ENCODE measurements at places on chromosomes 7 and 10. TPM values are rescaled to one million over a fixed set of nuclear protein-coding genes. Genes with fewer than 3 reads are reported as not detected.

GRCh38 chr10:13725594-13725993 lies 138.8 kb downstream of the PRPF18 start:
- peaks cover 6% of the 10 kb centered on the region for H3K4me1 ChIP-seq
- no peak overlapping the region for H3K4me3 ChIP-seq
- peaks cover 1% of the 10 kb centered on the region for H3K27me3 ChIP-seq

Gene CYP2C9
- total RNA-seq: not detected

Gene PDSS1
- total RNA-seq: 8.0 TPM

DNA sequence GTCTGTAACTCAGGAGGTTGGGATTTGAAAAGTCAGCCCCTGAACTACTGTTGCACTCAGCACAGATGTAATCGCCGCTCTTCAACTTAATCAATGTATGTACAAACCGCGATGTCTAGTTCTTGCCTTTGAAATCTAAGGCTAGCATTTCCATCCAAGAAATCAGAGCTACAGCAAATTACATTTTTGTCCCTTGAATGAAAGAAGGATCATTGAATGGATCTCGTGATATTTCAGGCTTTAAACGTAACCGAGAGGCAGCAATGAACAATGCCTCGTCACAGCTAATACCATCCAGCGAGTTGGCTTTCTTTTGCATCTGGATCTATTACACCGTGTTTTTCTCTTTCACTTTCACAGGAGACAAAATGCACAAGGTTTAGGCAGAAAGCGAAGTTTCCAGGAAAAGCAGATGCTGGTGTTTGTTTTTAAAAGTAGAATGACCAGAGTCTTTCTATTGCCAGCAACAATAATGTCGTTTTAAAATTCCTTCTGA lies 5.5 kb downstream of the SKIDA1 start:
- peak overlapping the region; percentile 95 for H3K27ac ChIP-seq
- H3K4me1 ChIP-seq: peaks cover 66% of the 10 kb centered on the region
- no peak for DNase-seq
- H3K36me3 ChIP-seq: peaks cover 18% of the 10 kb centered on the region
- peak overlapping the region; percentile 97 for H3K4me3 ChIP-seq
- peaks cover 11% of the 10 kb centered on the region for H3K27me3 ChIP-seq

Gene TSPAN12
- total RNA-seq: 20.3 TPM

DNA sequence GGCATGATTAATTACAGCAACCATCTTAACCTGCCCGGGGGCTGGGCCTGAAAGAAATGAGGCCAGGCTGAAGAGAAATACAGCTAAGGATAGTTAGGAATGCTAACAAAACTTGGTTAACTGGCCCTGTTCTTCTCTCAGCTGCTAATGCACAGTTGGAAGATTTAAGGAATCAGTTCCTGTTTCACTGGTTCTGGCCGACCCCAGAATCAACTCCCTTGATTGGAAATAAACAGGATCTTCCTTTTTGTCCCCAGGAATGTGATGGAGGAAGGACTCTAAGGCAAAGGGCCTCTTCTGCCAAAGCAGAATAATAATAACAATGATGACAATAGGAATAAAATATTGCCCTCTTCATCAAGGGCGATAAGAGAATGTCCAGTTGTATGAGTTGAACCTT lies 3.5 kb upstream of the LRMDA start:
- H3K36me3 ChIP-seq: no peaks in the 10 kb centered on the region
- H3K4me1 ChIP-seq: peaks cover 40% of the 10 kb centered on the region
- peak overlapping the region; percentile 49 for H3K27ac ChIP-seq
- no peak for DNase-seq

DNA sequence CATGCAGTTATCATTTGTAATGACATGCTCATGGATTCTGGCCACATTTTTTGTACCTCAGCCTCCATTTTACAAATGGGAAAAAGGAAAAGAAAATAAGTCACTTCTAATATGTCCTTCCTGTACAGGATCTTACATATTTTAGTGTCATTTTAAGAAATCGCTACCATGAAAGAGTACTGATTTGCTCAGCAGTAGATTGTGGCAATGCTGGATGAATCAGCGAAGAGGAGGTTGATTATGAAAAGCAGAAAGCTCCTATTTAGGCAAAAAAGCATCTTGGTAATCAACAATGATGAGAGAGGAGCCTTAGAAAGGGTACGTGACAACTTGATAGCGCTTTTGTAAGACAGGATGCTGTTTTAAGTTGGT lies 522.9 kb downstream of the PARD3 start:
- H3K36me3 ChIP-seq: no peaks in the 10 kb centered on the region
- H3K27ac ChIP-seq: no peak overlapping the region
- no peak overlapping the region for H3K4me3 ChIP-seq
- peaks cover 3% of the 10 kb centered on the region for H3K27me3 ChIP-seq

DNA sequence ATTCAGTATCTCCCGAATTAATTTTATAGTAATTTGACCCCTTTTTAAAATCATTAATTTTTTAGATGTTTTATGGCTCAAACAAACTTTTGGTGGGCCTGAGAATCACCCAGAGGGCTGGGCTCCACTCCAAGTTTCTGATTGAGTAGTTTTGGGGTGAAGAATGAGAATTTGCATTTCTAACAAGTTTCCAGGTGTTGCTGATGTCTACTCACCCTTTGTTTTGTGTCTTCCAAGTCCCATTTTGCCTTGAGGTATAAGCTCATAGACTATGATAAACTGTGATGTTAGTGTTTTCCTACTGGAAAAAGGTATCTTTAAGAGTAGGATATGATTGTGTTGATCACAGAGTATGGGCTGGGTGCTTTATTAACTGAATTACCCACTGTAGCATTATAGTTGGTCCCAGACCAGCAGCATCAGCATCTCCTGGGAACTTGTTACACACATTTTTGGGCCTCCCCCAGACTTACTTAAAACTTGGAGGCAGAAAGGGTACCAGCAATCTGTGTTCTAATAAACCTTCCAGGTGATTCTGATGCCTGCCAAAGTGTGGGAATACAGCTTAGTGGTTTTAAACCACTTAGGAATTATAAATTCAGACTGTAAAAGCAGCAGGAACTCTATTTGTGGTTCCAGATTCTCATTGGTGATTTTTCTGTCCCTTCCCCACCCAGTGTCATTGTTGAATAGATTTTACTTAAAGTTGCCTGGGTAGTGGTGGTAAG lies 19.1 kb downstream of the ZNRF2 start:
- no peak overlapping the region for H3K27ac ChIP-seq
- H3K27me3 ChIP-seq: peaks cover 1% of the 10 kb centered on the region
- no peak for DNase-seq
- H3K36me3 ChIP-seq: no peaks in the 10 kb centered on the region
- H3K4me3 ChIP-seq: no peak overlapping the region

- H3K27ac ChIP-seq: no peak overlapping the region
- H3K27me3 ChIP-seq: no peaks in the 10 kb centered on the region
- no peaks in the 10 kb centered on the region for H3K36me3 ChIP-seq
- peaks cover 6% of the 10 kb centered on the region for H3K4me1 ChIP-seq
- no peak overlapping the region for H3K4me3 ChIP-seq
Observed at GRCh38 chr10:5843686-5844344, 30.6 kb upstream of the GDI2 start.

Gene SEC61A2
- 9.9 TPM for total RNA-seq

DNA sequence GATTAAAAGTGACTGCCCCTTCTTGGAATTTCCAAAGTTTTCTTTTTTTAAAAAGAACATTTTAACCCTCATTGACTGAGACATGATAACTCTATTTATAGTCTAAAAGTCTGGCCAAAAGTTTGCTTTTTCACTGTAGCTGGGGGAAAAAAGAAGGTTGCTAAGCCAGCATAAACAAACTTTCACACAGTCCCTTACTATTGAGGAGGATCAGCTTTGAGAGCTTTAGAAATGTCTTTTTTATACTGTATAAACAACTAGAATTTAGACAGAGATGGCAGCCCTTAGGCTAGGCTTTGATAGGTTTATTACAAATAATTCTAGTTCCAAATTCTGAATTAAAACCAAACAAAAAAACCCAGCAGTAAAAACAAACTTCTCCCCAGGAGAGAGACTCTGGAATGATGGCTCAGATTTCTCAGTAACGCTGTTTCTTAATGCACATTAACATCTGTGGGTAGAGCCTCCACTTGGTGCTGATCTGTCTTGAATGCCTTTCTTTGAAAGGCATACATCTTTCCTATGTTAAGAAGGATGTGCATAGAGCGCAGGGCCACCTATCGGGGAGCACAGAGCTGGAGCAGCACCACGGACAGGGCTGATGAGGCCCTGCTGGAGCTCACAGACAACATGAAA lies 100.9 kb upstream of the PDLIM1 start:
- peaks cover 1% of the 10 kb centered on the region for H3K27me3 ChIP-seq
- H3K4me3 ChIP-seq: no peak overlapping the region
- H3K4me1 ChIP-seq: peaks cover 18% of the 10 kb centered on the region
- no peak for DNase-seq
- H3K27ac ChIP-seq: no peak overlapping the region

- H3K36me3 ChIP-seq: peaks cover 31% of the 10 kb centered on the region
- DNase-seq: no peak
- peaks cover 13% of the 10 kb centered on the region for H3K27me3 ChIP-seq
- peaks cover 67% of the 10 kb centered on the region for H3K4me1 ChIP-seq
- H3K27ac ChIP-seq: peak overlapping the region; percentile 70
Observed at GRCh38 chr10:119254335-119254734, 47.0 kb downstream of the GRK5 start.

Measured in endothelial cell (in vitro differentiated cells).